ENCODE measurements at places on chromosomes 13 and 19.

GRCh38 chr13:98510156-98510509 is 66.8 kb downstream of the STK24 start:
- no peak for DNase-seq

DNA sequence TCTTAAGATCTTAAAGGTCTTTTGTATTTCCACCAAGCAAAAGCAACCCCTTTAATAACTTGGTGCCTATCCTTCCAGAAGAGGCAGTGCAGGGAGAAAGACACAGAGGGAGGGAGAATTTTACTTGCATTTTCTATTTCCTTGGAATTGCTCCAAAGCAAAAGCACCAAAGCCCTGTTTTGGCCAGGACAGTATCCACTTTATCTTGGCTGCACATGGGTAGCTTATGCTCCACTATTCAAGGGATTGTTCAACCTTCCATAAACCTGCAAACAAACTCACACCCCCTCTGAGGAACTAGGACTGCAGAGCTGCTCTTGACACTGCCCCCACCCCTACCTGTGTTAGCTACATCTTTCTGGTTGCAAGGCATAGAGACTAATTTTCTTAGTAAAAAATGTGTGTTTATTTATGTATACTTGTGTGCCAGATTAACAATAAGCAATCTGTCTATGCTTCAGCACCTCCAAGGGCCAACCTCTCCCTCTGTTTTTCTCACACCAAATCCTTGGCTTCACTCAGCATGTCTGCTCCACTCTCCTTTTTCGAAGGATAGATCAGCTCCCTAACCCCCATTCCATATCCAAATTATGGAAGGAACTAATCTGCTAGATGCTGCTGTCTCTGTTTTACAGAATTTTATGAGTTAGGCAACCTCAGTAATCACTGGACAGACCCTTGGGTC is 68.1 kb upstream of the KLF12 start:
- no peak for DNase-seq

DNA sequence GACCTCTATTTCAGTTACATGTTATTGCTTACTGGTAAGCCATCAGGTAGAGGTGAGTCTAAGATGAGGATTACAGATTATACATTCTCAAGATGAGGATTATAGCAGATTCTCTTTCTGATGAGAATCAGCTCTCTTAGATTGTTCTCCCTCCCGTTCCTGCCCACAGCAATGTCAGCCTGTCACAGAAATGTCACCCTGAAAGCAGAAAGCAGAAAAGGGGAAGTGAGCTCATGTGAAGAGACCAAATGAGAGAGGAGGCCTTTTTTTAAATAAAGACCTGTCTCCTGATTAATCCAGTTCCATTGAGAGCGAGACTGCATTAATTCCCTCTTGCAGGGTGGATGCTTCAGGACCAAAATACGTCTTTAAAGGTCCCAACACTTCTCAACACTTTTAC is 445.6 kb downstream of the KCTD12 start:
- DNase-seq = no peak

- DNase-seq = no peak
These were observed 13.0 kb downstream of the SLC7A10 start for GRCh38 chr19:33212436-33213172.

- no peak for DNase-seq
These were observed 787.9 kb upstream of the KLHL1 start for GRCh38 chr13:70896136-70896535.

- DNase-seq = no peak
These were observed 164.4 kb downstream of the USP12 start for GRCh38 chr13:27007166-27007565.

- DNase-seq = no peak
These were observed 90.2 kb downstream of the SPACA7 start for GRCh38 chr13:112466132-112467058.

DNA sequence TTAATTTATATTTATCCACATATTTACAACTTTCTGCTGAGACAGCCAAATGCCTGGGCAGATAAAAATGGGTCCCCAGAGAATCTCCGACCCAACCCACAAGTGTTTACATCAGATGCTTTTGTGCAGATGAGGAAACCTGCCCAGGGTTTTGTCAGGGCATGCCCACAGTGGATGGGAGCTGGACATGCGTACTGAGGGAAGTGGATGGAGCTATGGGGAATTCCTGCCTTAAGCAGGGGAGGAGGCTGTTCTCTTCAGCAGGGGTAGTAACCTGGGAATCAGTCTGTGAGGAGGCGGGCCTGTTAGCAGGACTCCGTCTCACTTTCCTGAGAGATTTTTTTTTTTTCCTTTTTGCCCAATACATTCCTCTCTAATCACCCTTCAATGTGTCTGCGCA is 122.9 kb downstream of the RFC3 start:
- no peak for DNase-seq

- DNase-seq = no peak
These were observed 129.5 kb downstream of the CYSLTR2 start for GRCh38 chr13:48783181-48783630.

DNA sequence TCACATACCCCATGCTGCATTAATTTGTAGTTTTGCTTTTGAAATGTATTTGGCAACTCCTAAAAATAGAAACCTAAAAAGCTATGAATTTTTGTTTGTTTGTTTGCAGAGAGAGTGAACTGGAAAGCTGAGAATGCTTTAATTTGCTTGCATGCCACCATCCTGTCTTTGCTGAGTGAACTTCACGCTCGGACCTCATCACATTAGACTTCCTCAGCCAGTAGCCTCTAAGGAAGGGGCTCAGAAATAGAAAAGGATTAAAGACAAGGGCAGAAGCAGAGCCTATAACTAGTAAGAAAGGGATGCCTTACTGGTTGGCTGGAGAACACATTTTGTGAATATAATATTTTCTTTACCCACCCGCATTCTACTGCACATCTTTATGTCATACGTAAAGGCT is 275.1 kb downstream of the DCLK1 start:
- DNase-seq = no peak

DNA sequence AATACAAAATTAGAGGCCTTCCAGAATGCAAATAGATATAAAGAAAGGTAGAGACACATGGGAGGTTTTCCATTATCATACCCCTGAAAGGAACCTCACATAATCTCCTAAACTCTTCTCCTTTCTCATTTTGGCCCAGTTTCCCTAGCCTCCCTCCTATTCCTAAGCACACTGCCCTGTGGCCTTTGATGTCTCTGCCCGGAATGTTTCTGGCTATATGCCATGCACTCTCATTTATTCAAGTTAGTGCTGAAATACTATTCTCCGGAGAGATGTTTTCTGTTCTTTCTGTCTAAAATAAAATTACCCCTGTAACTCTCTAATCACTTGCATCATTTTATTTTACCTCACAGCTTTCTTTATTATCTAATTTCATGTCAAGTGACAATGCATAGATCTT is 1287.7 kb downstream of the SLITRK5 start:
- DNase-seq = no peak

- DNase-seq = no peak
These were observed 23.1 kb upstream of the SPRY2 start for GRCh38 chr13:80363890-80364503.

GRCh38 chr13:44220948-44221347 is 152.7 kb upstream of the SERP2 start:
- no peak for DNase-seq

GRCh38 chr19:53537521-53538377 is at the start of gene ZNF331:
Gene ZNF331 (plus strand): TSS chr19:53538145. CDS start chr19:53569377, 31,232 bp downstream.
- peak; percentile 67 for DNase-seq

DNA sequence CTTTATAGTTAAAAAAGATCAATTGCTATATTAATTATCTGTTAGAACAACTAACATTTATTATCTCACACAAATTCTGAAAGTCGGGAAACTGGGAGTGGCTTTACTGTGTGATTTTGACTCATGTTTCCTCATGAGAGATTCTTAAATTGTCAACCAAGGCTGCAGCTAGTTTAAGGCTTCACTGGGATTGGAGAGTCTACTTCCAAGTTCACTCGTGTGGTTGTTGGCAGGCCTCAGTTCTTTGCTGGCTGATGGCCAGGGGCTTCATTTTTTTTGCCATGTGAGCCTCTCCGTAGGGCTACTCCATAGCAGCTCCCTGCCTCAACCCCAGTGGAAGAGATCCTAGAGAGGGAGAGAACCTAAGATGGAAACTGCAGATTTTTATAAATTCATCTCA is 24.5 kb upstream of the LPAR6 start:
- no peak for DNase-seq

DNA sequence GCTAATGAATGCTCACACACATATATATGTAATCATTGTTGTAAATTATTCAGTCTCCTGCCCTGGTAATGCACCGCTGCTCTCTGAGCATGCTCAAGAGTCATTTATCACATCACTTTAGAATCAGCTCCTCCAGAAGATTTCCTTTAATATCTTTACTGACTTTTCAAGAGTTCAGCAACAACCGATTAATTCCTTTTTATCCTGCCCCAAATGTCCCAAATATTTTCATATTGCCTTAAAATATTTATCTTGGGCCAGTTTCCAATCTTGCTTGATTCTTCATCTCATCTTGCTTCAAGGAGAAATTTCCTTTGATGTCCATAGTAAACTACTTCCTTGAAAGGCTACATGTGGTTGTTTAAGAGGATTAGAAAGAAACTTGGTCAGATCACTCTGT is 132.5 kb downstream of the NHLRC3 start:
- DNase-seq = no peak

GRCh38 chr13:23986619-23987018 is 89.3 kb upstream of the C1QTNF9B start:
- DNase-seq = no peak

GRCh38 chr19:11100049-11100448 is 10.8 kb downstream of the LDLR start:
- no peak for DNase-seq

DNA sequence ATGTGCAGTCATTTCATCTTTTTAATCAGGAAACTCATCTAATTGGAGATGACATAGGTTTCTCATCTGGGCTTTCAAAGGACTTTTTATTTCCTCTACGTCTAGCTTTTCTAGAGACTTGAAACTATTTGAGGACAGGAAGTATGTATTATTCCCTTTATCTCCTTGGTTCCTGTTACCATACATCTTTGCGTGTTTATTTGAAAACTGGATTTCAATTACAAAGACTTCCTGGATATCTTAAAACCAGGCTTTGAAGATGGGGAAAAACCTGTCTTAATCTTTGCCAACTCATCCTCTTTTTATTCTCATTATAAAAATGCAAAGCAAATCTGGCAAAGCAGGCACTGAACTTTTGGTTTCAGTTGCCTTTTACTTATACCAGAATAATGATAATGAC is 130.5 kb downstream of the LMO7 start:
- DNase-seq = no peak

- DNase-seq = no peak
These were observed 109.3 kb downstream of the ZIC5 start for GRCh38 chr13:99862244-99862643.

GRCh38 chr13:93147946-93148345 is 78.7 kb upstream of the GPC6 start:
- no peak for DNase-seq

DNA sequence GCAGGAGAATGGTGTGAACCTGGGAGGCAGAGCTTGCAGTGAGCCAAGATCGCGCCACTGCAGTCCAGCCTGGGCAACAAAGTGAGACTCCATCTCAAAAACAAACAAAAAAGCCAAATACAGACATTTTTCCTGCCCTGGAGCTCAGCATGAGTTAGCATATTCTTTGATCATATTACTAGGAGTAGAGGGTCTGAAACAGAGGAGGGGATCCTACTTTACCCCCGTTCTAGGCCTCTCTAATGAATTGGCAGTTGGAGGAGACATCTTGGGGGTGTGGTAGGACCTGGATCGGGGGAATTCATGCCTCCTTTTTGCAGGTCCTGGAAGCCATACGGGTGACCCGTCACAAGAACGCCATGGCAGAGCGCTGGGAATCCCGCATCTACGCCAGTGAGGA is 12.3 kb downstream of the MISP start:
- DNase-seq = no peak

DNA sequence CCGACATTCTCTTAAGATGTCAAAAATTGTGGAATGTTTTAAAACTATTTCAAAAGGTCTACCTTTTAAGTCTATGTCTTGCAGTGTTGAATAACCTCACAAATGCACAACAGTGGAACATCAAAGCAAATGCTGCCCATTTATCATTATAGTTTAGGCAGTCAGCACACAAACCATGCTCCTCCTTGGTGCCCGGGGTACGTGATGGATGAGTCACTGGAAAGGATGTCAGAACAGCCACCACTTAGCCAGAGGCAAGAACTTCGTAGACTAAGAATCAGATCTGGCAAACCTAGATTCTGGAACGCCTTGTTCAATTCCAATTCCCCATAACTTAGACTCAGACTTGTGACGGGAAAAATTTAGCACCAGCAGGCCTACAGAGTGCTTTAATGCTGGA is 343.6 kb downstream of the FGF9 start:
- no peak for DNase-seq

DNA sequence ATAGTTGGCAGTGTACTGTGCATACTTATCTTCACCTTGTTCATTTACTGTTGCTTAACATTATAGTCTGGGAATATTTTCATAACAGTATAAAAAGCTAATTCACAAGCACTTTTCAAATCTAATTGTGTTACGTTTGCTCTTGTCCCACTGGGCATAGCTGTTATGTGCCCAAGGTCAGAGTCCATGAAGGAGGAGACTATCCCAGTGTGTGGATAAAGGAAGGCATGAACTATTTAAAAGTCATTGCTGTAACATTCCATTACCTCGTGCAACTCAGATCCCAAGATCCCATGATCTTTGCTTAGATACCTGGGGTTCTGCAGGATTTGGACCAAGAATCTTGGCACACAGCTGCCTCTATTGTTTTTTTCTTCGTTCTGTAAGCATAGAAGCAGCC is 35.1 kb upstream of the RFXAP start:
- no peak for DNase-seq

DNA sequence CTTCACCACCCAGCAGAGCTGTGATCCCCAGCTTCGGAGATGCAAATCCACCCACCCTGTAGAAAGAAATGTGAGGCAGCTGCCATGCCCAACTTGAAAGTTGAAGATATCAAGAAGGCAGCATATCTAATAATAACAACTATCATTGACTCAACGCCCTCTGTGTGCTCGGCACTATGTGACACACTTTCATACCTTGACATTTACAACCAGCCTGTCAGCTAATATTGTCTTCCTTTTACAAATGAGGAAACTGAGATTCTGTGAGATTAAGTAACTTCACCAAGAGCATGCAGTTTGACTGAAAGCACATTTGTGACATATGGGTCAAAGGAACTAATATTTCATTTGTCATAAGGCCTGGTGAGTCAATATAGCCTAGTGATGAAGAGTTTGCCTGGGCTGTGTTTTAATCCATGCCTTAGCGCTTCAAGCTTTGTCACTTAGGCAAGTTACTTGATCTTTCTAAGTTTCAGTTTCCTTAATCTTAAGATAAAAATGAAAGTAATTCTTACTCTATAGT is 137.0 kb downstream of the FLT1 start:
- no peak for DNase-seq

GRCh38 chr13:66995203-66995611 is 234.9 kb downstream of the PCDH9 start:
- DNase-seq = no peak

GRCh38 chr13:108785844-108786243 is 156.4 kb downstream of the MYO16 start:
- no peak for DNase-seq
